ENCODE measurements at places on chromosomes 6 and 20. TPM values are rescaled to one million over a fixed set of nuclear protein-coding genes. Genes with fewer than 3 reads are reported as not detected.

Gene OLIG3
- total RNA-seq: not detected

Gene PEDS1
- 19.5 TPM for total RNA-seq

Gene EPPIN
- not detected for total RNA-seq

Gene FOXF2
- total RNA-seq: 5.7 TPM

Gene CYP24A1
- 0.43 TPM for total RNA-seq

Gene LRRC1
- 8.1 TPM for total RNA-seq

Gene SLC18B1
- 8.2 TPM for total RNA-seq

Gene SPTLC3
- total RNA-seq: 48.1 TPM

Gene SLC35D3
- total RNA-seq: not detected

Gene SLC35F1
- not detected for total RNA-seq

Gene TMC2
- total RNA-seq: not detected

Gene REM1
- total RNA-seq: 0.76 TPM

Gene IL20RA
- total RNA-seq: 0.26 TPM

Gene LY6G5C
- total RNA-seq: 0.65 TPM

Gene POLR1C
- total RNA-seq: 29.1 TPM

Gene BTN1A1
- not detected for total RNA-seq

Gene PNRC1
- 121 TPM for total RNA-seq

Gene HEBP2
- total RNA-seq: 89.8 TPM

Gene SAMD3
- 0.39 TPM for total RNA-seq

Gene JPH2
- 0.22 TPM for total RNA-seq

Gene THEMIS
- total RNA-seq: not detected

Gene ANGPT4
- total RNA-seq: under 0.01 TPM

Gene TMEM244
- not detected for total RNA-seq

Gene CAGE1
- total RNA-seq: under 0.01 TPM

Gene SLC22A7
- total RNA-seq: not detected

Gene OR2B6
- total RNA-seq: not detected

Gene GSTA1
- 0.26 TPM for total RNA-seq

Gene FOXO3
- 68.5 TPM for total RNA-seq

Gene ENPP3
- total RNA-seq: 0.13 TPM

Data from articular chondrocyte of knee joint (primary cell).